ENCODE measurements at places on chromosomes 5 and 9. TPM values are rescaled to one million over a fixed set of nuclear protein-coding genes. Genes with fewer than 3 reads are reported as not detected.

GRCh38 chr9:117719161-117719920 is 15.1 kb downstream of the TLR4 start:
- H3K27me3 ChIP-seq, result peaks cover 9% of the 10 kb centered on the region
- no peak overlapping the region for H3K27ac ChIP-seq
- no peak overlapping the region for H3K4me3 ChIP-seq

DNA sequence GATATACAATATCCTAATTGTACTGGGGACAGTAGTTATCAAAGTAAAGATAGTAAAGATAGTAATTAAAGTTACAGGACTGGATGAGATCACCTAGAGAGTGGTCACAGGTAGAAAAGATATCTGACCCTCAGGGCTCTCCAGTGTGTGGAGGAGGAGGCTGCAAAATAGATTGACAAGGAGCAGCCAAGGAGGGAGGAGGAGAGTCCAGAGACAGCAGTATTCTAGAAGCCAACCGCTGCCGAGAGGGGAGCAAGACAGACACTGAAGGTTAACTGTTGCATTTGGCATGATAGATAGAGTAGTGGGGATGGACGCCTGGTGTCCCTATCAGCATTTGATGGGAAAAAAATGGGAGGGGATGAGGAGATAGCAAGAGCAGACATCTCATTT is 17.0 kb upstream of the F2RL1 start:
- H3K27ac ChIP-seq, result no peak overlapping the region
- peaks cover 17% of the 10 kb centered on the region for H3K27me3 ChIP-seq
- no peak overlapping the region for H3K4me3 ChIP-seq

DNA sequence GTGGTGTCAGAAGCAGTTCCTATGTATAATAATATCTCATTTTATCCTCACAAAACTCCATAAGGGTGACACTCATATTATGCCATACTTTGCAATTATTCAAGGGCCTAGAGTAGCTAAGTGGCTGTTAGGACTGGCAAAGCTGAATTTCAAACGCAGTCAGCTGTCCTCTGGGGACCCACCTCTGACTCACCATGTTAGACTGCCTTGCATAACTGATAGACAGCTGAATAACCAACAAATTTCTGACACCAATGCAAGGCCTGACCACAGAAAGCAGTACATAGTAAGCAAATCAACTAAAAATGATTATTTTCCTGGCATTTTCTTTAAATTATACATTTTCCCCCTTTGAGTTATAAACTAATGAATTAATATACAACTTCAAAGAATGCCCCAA is 251.6 kb upstream of the PTGER4 start:
- DNase-seq, result no peak
- H3K27ac ChIP-seq, result no peak overlapping the region
- H3K4me3 ChIP-seq, result no peak overlapping the region

- H3K4me3 ChIP-seq, result no peak overlapping the region
- no peaks in the 10 kb centered on the region for H3K36me3 ChIP-seq
- no peaks in the 10 kb centered on the region for H3K4me1 ChIP-seq
- DNase-seq, result no peak
- H3K27me3 ChIP-seq, result peaks cover 3% of the 10 kb centered on the region
- no peak overlapping the region for H3K27ac ChIP-seq
These were observed 37.6 kb upstream of the KCNN2 start for GRCh38 chr5:114324282-114324681.

The ANKRD33B gene
- 2.1 TPM for total RNA-seq

DNA sequence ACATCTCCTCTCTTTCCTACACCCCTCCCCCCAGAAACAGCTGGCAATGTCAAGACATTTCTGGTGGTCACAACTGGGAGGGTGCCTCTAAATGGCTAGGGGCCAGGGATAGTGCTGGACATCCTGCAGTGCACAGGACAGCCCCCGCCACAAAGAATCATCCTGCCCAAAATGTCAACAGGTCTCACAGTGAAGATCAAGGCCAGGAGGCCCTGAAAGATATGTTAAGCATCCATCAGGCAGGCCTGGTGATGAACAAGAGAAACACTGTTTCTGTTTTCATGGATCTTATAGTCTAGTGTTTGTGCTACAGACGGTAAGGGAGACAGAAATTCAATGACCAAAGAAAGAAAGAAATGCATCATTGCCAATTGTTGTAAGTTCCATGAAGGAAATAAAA is 45.9 kb downstream of the WWC1 start:
- no peak overlapping the region for H3K4me3 ChIP-seq
- H3K27me3 ChIP-seq, result no peaks in the 10 kb centered on the region
- peaks cover 7% of the 10 kb centered on the region for H3K36me3 ChIP-seq
- DNase-seq, result no peak
- H3K27ac ChIP-seq, result no peak overlapping the region
- H3K4me1 ChIP-seq, result peaks cover 35% of the 10 kb centered on the region

GRCh38 chr5:181028032-181028819 is 11.8 kb upstream of the BTNL9 start:
- peak overlapping the region; percentile 1 for H3K4me3 ChIP-seq
- no peak for DNase-seq
- no peaks in the 10 kb centered on the region for H3K4me1 ChIP-seq
- peaks cover 60% of the 10 kb centered on the region for H3K27me3 ChIP-seq
- no peak overlapping the region for H3K27ac ChIP-seq

The C5orf52 gene
- not detected for total RNA-seq

DNA sequence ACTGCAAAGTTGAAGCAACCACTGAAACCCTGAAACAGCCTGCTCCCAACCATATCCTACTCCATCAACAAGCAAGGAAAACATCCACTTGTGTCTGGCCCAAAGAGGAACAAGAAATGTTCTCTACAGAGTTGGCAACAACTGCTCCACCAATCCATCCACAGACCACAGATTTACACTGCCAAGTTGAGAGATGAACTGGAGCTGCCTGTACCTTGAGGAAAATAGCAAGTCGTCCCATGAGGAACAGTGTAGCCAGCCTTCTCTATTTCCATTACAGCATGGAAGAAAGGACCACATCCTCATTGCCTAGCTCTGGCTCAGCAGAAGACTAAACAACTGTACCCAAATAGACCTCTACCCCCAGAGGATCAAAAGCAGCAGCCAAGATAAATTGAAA is 60.4 kb downstream of the DEPDC1B start:
- peaks cover 3% of the 10 kb centered on the region for H3K4me1 ChIP-seq
- no peak overlapping the region for H3K27ac ChIP-seq
- no peak for DNase-seq
- peaks cover 30% of the 10 kb centered on the region for H3K36me3 ChIP-seq
- no peak overlapping the region for H3K4me3 ChIP-seq

GRCh38 chr5:85841653-85842052 is 776.1 kb upstream of the COX7C start:
- H3K4me1 ChIP-seq, result peaks cover 5% of the 10 kb centered on the region
- DNase-seq, result no peak
- H3K27me3 ChIP-seq, result no peaks in the 10 kb centered on the region
- no peak overlapping the region for H3K27ac ChIP-seq
- no peaks in the 10 kb centered on the region for H3K36me3 ChIP-seq
- no peak overlapping the region for H3K4me3 ChIP-seq

DNA sequence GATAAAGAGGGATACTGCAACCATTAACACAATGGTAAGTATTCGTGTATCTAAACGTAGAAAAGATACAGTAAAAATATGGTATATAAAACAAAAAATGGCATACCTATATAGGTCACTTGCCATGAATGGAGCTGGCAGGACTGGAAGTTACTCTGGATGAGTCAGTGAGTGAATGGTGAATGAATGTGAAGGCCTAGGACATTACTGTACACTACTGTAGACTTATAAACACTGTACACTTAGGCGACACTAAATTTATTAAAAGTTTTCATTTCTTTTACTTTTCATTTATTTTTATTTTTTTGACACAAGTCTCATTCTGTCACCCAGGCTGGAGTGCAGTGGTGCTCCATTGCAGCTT is 14.1 kb downstream of the TDRD7 start:
- H3K27ac ChIP-seq, result no peak overlapping the region
- H3K27me3 ChIP-seq, result no peaks in the 10 kb centered on the region
- H3K36me3 ChIP-seq, result peaks cover 17% of the 10 kb centered on the region
- H3K4me1 ChIP-seq, result peaks cover 13% of the 10 kb centered on the region
- DNase-seq, result no peak

- H3K36me3 ChIP-seq, result peaks cover 10% of the 10 kb centered on the region
- no peak overlapping the region for H3K27ac ChIP-seq
- DNase-seq, result no peak
- no peaks in the 10 kb centered on the region for H3K4me1 ChIP-seq
These were observed 65.2 kb upstream of the DEPDC1B start for GRCh38 chr5:60765019-60765709.

DNA sequence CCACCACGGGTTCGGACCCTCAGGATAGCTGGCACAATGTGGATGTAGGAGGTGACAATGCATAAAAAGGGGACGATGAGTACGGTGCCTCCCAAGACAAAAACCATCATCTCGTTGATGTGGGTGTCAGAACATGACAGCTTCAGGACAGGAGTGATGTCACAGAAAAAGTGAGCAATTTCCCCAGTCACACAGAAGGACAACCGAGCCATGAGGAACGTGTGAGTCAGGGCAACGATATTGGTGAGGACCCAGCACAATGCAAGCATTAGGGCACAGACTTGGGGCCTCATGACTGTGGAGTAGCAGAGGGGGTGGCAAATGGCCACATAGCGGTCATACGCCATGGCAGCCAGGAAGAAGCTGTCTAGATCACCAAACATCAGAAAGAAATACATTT is 491 bp downstream of the OR1N1 start:
- peaks cover 2% of the 10 kb centered on the region for H3K4me1 ChIP-seq
- peaks cover 8% of the 10 kb centered on the region for H3K27me3 ChIP-seq
- H3K36me3 ChIP-seq, result no peaks in the 10 kb centered on the region
- no peak for DNase-seq
- H3K4me3 ChIP-seq, result no peak overlapping the region

The HTR4 gene
- total RNA-seq, result not detected

The RNF180 gene
- 10.9 TPM for total RNA-seq

DNA sequence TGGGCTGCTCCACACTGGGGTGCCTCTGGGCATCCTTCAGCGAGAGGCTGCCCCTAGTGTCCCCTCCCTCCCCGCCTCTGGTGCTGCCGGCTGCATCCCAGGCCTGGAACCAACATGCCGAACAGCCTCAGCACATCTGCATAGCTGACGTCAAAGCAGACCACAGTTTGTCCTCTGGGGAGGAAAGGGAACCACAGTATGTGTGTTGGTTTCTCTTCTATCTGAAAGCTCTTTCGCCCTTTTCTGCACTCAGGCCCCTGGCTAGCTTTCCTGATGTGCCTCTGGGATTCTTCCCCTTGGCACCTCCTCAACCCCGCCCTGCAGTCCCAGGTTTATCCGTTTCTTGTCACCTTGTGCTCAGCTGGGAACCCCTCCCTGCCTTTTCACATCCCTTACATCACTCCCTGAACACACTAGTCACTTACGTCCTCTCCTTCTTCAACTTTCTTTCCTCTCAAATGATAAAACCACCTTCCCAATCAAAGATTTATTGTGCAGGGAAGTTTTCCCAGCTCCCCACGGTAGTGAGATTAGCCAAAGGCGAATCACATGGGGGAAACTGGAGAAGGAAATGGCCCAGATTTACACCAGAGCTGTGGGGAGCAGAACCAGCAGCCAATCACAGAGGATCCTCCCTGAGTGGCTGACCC is 35.5 kb upstream of the B4GALT1 start:
- DNase-seq, result no peak
- peaks cover 3% of the 10 kb centered on the region for H3K27me3 ChIP-seq
- no peaks in the 10 kb centered on the region for H3K4me1 ChIP-seq
- no peak overlapping the region for H3K4me3 ChIP-seq

- no peak overlapping the region for H3K27ac ChIP-seq
- no peaks in the 10 kb centered on the region for H3K36me3 ChIP-seq
- DNase-seq, result no peak
These were observed 363.8 kb downstream of the LRRC70 start for GRCh38 chr5:62942384-62942783.

The GPR151 gene
- total RNA-seq, result not detected

The C9orf152 gene
- 0.13 TPM for total RNA-seq

All from progenitor cell of endocrine pancreas (in vitro differentiated cells).